Stimulated activated CD8-positive, alpha-beta memory T cell treated with anti-CD3 and anti-CD28 coated beads, Interleukin-2, amount 100 ng/mL, for 48 hours (primary cell): ENCODE measurements at places on chromosomes 12 and 14.

DNA sequence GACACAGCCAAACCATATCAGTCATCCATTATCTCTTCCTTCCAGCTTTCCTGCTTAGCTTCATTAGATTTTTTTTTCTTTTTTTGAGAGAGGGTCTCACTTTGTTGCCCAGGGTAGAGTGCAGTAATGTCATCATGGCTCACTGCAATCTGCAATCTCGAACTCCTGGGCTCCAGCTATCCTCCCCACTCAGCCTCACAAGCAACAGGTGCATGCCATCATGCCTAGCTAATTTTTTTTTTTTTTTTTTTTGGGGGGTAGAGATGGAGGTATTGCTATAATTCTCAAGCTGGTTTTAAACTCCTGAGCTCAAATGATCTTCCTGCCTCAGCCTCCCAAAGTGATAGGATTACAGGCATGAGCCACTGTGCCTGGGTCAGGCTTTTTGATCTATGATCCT lies 38.3 kb upstream of the PPM1A start:
- no peak for DNase-seq

DNA sequence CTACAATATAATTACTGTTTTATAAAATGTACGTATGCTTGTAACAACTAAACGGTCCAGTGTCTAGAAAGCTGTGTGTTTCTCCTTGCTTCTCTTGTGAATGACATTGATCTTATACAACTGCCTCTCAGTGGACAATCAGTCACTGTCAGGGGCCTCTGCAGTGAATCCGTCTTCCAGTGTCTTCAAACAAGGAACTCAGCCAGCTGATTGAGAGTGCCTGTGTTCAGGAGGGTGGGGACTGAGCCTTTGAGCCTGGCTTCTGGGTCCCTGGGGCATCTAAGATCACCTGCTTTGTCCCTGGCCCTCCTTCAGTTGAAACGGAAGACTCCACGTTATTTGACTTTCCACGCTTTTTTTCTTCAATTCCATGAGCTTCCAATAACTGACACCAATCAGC lies 133.1 kb upstream of the SFSWAP start:
- DNase-seq, result no peak

DNA sequence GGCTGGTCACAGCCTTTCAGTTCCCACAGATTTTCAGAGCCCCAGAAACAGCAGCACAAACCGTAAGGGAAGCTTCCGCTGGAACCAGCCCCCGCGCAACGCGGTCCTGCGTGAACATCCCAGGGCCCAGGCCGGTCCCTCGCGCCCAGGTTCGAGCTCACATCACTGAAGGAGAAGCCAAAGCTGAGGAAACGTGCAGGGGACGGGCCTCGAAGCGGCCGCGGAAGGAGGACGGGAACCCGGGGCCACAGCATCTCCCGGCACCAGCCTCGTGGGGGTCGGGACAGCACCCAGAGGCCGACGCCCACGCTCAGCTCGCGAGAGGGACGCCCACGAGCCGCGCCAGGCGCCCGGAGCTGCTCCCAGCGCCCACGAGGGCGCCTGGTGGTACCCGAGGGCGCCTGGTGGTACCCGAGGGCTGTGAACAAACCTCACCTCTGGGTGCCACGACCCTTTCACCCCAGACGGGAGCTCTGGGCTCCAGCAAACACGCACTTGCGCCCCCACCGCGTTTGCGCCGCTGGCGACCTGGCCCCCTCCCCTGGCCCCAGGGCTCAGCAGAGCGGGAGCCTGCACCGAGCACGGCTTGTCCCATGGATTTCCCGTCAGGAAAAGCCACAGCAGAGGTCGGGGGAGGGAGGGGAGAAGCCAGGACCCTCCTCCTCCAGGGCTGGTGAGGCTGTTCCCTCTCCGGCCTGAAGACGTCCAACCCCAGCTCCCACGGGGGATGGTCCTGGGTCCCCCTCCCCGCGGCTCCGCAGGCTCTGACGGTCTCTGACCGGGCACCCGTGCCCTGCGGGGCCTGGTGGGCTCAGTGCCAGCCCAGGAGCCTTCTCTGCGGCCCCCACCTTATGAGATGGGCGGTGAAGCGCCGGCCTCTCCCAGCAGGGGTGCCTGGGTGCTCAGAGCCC lies 6.9 kb downstream of the LRCOL1 start:
- DNase-seq, result no peak

DNA sequence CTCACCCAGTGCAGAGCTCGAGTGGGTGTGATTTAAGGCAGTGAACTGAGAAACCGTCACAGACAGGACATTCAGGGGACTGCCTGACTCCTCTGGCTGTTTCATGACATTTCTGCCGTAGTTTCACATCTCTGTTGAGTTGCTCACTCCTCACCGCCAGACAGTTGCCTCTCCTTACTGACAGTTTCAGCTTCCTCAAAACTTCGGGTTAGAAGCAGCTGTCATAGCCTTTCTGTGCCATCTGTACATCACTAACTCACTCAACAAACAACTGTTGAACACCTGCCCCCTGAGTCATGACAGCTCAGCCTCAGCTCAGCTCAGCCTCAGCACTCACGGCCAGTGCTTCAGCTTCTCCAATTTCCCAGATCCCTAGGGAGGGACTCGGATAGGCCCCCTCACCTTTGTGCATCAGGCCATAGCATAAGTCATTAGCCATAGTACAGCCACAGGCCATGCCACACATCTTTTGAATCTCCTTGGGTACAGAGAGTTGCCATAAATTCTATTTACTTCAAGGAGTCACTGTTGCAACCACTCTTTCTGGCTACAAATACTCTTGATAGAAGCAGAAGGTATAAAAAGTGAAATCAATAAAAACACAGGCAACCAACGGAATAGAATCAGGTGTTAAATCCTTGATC lies 6.2 kb upstream of the SLC15A4 start:
- DNase-seq, result no peak

GRCh38 chr12:123497065-123497464 lies 36.5 kb downstream of the RILPL1 start:
- DNase-seq, result no peak

GRCh38 chr14:74549588-74549987 lies 56.0 kb downstream of the ISCA2 start:
- no peak for DNase-seq

DNA sequence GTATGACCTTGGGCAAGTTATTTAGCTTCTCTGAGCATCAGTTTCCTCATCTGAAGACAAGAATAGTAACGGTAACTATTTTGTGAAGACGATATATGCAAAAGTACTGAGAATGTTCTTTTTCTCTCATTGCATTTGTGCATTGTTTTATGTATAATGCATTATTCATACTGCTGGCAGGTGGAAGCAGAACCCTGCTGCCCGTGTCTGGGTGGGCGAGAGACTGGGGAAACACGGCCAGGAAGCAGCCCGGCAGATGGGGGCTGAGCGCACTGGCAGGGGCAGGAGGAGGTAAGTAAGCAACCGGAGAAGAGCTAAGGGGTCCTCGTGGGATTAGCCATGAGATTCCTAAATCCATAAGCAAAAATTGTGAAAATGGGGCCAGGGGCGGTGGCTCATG lies 115.8 kb upstream of the MED13L start:
- DNase-seq, result no peak

DNA sequence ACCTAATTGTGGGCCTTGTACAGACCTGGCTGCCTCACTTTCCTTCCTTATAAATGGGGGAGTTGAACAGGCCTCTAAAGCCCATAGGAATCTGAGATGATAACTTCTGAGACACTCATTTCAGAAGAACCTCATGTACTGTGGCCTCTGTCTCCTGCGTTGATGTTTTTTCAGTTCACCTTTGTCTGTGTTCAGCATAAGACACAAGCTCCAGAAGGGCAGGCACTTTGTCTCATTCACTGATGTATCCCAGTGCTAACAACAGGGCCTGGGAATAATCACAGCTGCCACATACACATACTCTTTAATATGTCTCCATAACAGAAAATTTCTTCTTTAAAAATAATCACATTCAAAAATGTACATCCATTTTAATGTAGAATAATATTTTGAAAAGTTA lies 3.3 kb downstream of the FGD6 start:
- DNase-seq, result no peak

GRCh38 chr14:103442288-103442687 lies 57.1 kb downstream of the MARK3 start:
- DNase-seq, result no peak

DNA sequence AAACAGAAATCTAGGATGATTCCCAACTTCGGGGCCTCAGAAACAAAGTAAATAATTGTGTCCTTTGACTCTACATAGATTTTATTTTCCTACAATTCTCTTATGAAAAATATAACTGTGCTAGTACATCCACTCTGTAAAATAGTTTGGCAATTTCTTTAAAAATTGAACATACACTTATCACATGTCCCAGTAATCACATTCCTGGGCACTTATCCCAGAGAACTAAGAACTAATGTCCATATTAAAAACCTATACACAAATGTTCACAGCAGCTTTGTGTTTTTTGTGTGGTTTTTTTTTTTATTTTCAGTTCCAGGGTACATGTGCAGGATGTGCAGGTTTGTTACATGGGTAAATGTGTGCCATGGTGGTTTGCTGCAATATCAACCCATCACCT lies 99.0 kb downstream of the KCNH5 start:
- DNase-seq, result no peak

- no peak for DNase-seq
Measured at GRCh38 chr12:42421844-42422779, 96.1 kb downstream of the PPHLN1 start.

DNA sequence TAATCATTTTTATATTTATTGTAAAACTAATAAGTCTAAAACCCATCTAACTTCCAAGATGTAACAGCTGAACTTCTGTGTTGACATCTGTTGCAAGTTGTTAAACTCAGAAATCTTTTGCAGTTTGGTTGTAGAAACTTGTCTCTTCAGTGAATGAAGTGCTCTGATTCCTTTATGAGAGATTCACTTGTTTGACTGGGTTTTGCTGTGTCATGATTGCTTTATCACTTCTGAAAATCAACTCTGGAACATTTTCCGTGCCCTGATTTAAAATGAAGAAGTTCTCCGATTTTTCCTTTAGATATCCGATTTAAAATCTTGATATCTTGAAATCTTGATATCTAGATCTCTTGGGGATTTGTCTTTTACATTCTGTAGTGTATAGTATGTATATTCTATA lies 65.1 kb downstream of the DIP2B start:
- no peak for DNase-seq

DNA sequence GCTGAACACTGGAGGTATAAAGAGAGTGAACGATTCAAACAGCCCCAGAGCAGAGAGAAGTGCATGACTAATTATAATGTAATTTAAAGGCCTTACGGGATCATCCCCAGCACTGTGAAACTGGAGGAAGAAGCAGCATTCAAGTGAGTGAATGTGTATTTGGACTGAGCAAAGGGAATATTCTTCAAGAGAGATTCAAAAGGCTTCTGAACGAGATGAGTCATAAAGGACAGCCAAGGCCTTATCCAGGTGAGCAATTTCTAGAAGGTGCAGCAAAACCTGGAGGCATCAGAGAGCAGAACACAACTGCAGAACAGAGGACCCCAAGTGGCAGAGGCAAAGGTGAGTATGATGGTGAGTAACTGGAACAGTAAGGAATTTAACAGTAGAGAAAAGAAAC lies 127.2 kb downstream of the BCAT1 start:
- no peak for DNase-seq

GRCh38 chr12:131491916-131492490 lies 218.9 kb upstream of the SFSWAP start:
- DNase-seq, result no peak

DNA sequence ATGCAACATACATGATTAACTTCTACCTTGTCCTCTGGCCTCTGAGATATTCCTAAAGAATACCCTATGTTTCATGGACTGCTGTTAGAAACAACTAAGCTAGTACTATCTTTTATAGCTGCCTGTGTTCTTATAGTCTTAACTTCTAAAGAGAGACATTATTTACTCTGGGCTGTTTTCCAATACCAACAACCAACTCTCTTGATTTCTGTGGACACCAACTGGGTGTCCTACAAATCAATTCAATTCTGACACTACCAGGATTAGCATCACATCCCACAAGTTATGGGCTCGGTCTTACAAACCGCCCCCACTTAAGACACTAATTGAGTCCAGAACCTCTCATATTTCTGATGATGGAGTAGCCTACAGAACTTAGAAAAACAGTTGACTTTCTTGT lies 8.3 kb downstream of the XPOT start:
- DNase-seq, result no peak

- DNase-seq, result no peak
Measured at GRCh38 chr12:94318181-94318580, 141.5 kb downstream of the CEP83 start.

- DNase-seq, result no peak
Measured at GRCh38 chr14:37650356-37651037, 55.1 kb downstream of the TTC6 start.

DNA sequence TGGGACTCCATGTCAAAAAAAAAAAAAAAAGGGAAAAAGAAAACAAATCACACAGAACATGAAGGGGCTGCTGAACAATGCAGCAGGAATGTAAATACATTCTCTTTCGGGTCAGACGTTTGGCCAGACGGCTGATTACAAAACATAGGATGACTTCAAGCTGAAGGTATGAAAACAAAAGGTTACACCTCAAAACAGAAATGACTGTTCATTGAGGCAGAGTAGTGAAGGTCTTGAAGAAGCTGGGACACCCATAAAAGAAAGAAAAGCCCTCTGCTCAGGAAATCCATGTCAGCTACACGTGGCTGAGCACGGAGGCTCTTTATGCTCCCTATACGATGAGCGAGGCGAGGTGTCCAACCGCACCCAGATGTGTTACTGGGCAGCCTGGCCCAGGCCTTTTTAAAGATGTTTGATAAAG lies 37.7 kb downstream of the FGD4 start:
- DNase-seq, result no peak

GRCh38 chr12:236445-236844 lies 22.5 kb upstream of the SLC6A12 start:
- DNase-seq, result no peak

GRCh38 chr14:61460718-61461611 lies 139.6 kb downstream of the PRKCH start:
- DNase-seq, result no peak

GRCh38 chr12:128570191-128571065 lies 253.3 kb downstream of the SLC15A4 start:
- peak; percentile 1 for DNase-seq

- no peak for DNase-seq
Measured at GRCh38 chr12:56931474-56931978, 2.7 kb downstream of the SDR9C7 start.

DNA sequence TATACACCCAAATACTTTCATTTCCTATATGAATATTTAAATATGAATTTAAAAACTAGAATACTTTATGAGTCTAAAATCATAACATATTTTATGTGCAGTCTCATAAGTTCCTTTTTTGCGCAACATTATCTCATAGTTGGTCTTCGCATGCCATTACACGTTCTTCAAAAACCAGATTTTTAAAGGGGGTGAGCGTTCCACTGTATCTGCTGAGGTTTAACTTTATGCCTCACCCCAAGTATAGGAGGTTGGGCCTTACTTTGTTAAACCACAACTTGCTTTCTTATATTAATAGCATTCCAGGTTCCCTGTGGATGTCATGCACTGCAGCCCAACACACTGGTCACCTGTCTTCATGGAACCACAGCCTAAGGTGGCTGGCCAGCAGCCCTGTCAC lies 118.6 kb downstream of the APAF1 start:
- no peak for DNase-seq

- DNase-seq, result no peak
Measured at GRCh38 chr12:123050331-123050831, 69.9 kb downstream of the ARL6IP4 start.

GRCh38 chr14:77141214-77142004 lies at the start of gene ZDHHC22:
TSS of gene ZDHHC22 (minus strand) at chr14:77141791. CDS start at chr14:77139738, 2,053 bp downstream.
- no peak for DNase-seq
